NCI-H774 (cell line): ENCODE measurements at places on chromosomes 5 and 9.

DNA sequence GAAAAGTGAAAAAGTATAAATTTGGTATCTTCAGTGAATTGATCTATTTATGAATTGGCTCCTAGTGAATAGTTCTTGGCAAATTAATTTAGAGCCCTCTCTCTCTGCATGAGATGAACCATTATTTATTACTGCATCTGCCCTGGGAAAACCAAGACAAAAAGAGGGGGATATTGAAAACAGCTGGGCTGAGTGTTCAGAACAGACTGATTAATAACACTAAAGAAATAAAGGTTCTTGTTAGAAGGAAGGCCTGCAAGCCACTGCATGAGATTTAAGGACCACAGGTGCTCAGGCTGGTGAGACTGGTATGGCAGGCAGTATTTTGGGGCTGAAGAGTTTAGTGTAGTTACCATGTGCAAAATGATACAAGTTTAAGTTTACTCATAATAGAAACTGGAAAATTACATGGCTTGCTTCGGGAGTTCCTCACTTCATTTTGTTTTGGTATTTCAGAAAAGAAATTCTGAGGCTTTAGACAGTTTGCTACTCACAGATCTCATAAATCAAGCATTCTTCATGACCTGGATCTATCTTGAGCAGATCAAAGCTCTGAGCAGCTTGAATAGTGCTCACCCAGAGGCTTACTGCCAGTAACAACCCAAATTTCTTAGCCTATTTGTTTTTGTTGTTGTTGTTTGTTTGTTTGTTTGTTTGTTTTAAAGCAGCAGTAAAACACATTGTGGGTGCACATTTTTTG is 56.1 kb downstream of the KIAA1958 start:
- no peak for DNase-seq

GRCh38 chr5:151093476-151093889 is 12.6 kb upstream of the TNIP1 start:
- no peak for DNase-seq

DNA sequence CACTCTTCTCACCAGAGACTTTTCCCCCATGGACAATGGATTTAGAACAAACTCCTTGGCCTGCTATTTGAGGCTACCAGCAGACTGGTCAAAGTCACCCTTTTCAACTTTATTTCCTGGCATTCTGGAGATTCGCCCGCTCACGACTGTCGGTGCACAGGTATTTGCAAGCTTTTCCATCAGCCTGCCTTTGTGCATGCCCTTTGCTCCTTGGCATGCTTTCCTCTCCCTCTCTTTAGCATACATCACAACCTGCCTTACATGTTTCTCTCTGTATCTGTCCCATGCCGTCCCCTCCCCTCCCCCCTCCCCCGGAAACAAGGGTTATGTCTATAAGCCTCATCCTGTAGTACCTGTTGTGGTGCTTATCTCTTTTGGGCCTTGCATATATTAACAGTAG is 257.1 kb downstream of the AOPEP start:
- DNase-seq, result no peak

DNA sequence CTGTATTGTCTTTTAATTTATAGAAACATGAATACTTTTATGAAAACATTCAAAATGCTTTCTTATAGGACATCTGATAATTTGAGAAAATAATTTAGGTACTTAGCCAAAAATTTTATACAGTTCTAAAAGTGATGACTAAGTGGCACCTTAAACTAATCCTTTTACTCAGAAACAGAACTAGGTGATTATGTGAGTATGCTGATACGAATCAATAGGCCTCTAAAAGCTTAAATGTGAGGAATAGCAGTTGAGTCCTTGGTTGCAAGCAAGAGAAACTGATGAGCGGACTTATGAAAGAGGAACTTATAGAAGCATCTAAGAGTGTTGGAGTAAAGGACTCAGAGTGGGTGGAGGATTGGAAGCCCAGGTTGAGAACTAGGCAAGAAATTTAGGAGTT is 26.4 kb downstream of the ANXA1 start:
- DNase-seq, result no peak

GRCh38 chr5:181121675-181122561 is 9.1 kb downstream of the OR2V1 start:
- DNase-seq, result no peak

DNA sequence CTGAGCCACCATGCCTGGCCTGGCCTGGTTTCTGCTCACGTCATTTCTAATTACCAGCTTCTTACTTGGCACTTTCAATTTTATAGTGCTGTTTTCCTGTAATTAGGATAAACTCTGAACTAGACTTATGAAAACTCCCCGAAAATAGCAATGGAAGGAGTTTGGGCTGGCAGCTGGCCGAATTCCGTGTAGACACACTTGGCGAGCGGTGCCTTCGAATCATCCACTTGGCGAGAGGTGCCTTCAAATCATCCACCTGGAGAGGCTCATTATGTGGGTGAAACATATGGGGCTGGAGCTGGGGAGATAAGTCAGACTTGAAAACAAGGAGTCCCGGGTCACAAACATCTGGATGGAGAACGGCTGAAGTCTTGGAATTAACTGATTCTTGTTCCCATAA is 203.7 kb downstream of the ROR2 start:
- no peak for DNase-seq

DNA sequence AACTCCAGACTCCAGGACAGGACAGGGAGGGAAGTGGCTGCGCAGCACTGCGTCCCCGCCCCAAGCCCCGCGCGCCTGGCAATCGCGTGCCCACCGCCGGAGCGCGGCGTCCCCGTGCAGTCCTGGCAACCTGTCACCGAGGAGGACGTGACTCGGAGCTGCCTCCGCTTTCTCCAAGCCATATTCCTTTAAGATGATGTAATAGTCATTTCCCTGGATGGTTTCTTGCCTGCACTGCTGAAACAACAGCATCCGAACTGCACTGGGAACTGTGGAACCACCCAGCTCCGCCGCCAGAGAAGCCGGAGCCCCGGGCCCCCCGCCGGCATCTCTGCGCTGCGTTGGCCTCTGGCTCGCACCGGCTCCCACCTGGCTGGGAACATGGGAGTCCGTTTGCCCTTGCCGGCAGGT is 34.5 kb downstream of the KCTD16 start:
- no peak for DNase-seq

DNA sequence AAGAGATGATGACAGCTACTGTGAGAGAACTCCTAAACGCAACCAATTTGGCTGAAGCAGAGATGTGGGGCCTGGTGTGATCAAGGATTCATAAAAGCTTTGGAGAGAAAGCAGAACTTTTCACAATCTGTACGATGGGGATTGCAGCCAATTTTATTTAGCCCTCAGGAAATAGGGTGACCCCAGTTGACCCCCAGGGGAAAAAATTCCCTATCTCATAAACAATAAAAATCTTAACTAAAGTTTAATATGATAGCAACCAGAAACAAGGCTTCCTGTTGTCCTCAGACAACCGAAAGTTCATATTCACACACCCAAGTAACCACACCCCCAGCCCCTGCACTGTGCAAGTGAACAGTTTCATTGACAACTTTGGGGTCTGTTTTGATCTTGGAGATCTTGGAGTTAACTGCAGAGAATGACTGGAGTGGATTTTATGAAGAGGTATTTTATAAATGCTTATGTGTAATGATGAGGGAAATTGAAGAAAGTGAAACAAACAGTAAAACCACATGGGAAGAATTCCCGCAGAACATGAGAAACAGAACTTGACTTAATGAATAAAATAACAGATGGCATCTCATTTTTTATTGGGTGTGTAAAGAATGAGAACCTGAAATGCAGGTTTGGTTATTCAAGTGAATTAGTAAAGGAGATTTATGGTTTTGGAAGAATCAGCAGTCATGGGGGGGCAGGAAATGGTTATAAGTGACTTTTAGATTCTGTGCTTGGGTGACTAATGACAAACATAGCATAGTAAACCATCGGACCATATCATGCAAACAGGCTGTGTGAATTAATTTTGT is 94.5 kb downstream of the PDE4D start:
- peak; percentile 24 for DNase-seq

- DNase-seq, result no peak
These were observed 324.3 kb upstream of the SEMA6A start for GRCh38 chr5:116898917-116899316.

- peak; percentile 41 for DNase-seq
These were observed at the start of gene CXXC5 for GRCh38 chr5:139648205-139649081. Gene CXXC5 (plus strand): TSS chr5:139648349. CDS start chr5:139680524, 32,175 bp downstream.

- no peak for DNase-seq
These were observed 442.0 kb downstream of the DMRT2 start for GRCh38 chr9:1492156-1492555.

- DNase-seq, result no peak
These were observed 269.7 kb downstream of the ISL1 start for GRCh38 chr5:51652980-51653379.

DNA sequence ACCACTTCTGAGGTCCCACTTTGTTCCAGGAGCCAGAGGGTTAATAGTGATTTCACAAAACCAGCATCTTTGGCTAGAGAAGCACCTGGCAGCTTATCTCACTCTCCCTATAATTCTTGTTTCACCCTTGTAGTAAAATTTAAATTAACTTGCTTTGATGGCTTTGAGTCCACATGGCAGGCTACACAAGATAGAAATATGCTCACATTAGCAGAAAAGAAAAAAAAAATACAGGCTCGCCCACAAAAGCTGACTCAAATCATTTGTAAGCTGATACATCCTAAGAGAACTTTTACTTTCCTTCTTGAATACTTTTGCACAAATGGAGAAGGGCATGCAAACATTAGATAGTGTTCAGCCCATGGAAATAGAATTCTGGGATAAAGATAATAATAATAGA is 36.2 kb downstream of the TNFSF15 start:
- no peak for DNase-seq

DNA sequence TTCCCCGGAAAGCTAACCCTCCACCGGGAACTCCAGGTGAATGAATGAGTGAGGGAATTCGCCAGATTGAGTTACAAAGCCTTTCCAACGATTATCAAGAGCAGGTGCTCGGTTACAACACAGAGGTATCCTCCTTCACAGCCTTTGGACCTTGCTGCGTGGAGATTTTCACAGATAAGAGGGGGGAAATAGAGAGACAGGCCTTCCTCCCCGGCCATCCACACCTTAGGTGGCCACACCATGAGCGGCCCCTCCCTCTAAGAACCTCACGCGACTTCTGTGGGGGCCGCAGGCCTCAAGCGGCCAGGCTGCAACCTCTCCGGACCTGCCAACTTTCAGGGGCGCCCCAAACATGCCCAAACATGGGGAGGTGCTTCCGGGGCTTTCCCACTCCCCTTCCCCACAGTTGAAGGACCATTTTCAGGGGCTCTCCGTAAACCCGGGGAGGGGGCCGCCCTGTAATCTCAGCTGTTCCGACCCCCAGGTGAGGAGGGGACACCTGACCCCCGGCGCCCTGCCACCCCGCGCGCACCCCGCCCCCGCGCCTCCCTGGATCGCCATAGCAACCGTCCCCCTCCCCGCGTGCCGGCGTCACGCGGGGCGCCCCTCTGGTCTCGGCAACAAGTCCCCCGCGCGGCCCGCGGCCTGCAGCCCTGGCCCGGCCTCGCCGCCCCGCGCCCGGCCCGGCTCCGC is 603 bp downstream of the DENND1A start:
- DNase-seq, result no peak

DNA sequence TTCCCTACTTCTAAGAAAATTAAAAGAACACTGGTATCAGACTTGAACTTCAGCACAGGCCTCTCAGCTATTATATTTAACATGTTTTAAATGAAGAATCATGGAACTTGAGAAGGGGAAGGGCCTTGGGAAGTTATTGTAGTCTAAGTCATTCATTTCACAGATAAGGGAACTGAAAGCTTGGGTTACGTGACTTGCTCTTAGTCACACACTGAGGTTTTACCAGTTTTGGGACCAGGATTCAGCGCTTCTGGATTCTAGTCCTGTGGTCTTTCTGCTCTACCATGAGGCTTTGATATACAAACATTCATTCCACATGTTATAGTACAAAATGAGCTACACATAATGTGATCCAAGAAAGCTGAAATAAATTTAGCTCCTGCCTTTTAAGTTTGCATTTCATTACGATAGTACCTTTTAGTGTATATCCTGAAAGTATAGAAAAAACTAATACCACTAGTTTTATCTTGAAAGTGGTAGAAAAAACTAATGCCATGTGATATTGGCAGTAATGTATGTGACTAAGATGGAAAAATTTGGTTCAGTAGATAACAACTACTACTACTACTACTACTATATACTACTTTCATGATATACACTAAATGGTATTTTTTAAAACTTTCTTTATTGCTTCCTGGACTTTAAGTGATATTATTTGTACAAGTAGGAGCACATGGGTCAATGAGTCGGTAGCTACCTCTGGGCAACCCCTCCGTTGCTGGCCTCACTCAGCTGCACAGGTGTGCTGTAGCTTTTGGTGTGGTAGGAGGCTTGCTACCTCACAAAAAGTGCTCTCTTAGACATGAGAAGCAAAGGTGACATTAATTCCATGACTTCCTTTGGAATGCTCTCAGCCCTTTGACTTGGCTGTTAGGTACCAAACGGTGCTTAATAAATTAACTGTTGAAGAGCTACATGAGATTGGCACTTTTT is 40.7 kb downstream of the F2RL2 start:
- no peak for DNase-seq

- no peak for DNase-seq
These were observed 159.6 kb upstream of the ADAMTSL1 start for GRCh38 chr9:18314316-18314715.

- DNase-seq, result no peak
These were observed 1.1 kb downstream of the SLC27A6 start for GRCh38 chr5:128966375-128966774.

DNA sequence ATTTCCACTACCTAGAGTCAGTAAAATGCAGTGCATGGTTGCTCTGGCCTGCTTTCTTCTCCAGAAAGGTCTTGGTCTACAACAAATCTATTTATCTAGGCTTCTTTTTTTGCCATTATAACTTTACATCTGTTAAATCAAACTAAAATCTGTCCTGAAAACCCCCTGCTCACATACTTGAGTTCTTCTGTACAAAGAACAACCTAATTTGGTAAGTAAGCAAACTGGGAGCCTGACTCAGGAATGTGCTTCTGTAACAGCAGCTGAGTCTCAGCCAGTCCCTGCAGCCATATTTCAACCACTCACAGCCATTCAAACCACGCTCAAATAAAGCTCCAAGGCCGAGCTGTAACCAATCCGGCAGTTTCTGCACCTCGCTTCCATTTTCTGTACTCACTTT is 95.8 kb downstream of the PLPP1 start:
- no peak for DNase-seq

DNA sequence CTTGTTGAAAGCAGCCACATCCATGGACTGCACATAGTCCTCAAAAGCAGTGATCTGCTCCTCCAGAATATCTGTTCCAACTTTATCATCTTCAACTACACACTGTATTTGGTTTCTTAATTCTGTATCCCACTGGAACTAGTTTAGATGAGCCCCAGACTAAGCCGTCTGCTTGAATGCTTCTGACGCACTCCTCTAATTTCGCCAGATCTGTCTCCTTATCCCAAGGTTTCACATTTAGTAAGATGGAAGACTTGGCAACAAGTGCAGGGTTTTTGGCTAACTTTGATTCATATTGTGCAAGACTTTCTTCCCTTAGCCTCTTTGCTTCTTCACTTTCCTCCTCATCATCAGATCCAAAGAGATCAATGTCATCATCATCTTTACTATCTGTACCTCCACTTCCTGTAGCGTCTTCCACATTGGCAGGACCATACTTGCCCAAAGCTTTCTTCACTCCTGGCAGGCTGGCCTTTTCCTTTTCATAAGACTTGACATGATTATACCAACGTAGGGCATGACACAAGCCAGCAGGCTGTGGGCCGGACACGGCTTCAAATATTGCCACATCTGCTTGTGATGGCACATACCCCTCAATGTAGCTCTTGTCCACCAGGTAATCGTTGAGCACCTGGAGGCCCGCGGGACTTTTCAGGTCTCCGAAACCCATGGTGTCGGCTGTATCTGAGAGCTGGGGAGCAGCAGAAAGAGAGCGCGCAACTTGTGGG is 56.2 kb upstream of the PIK3R1 start:
- DNase-seq, result no peak
